Nucleus accumbens (tissue), 56 donors: ENCODE measurements at places on chromosomes 11 and 22.

- DNase-seq, result no peak
Measured at GRCh38 chr11:73473252-73473651, 97.1 kb downstream of the RELT start.

- DNase-seq, result no peak
Measured at GRCh38 chr11:35281169-35281688, 138.1 kb downstream of the SLC1A2 start.

DNA sequence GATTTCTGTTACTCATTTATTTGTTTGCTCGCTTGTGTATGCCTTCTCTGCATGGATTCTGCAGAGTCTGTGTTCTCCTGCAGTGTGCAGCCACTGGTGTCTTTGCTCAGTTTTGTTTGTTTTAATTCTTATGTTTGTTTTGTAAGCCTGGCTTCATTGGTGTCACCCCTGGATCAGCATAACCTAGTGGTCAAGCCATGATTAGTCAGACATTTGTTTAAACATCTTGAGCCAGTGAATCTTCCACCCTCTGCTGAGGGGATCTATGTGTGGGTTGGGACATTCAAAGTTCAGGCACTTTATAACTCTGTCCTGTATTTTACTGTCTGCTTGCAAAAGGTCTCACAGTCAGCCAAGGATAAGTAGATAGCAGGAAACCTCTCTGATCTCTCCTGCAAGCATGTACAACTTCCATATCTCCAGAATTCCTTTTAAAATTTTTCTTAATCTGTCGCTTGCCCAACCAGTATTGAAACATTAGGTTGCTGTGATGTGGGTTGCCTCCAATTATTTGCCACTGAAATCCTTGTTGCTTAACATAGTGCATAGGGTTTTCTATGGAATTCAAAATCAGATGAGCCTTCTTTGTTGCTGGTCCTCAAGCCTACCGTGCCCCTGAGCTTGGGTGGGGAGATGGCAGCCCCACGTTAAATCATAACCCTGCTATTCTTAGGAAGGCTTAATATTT lies 86.8 kb downstream of the KCNQ1OT1 start:
- no peak for DNase-seq

GRCh38 chr22:33985506-33985905 lies 65.2 kb upstream of the LARGE1 start:
- DNase-seq, result no peak

DNA sequence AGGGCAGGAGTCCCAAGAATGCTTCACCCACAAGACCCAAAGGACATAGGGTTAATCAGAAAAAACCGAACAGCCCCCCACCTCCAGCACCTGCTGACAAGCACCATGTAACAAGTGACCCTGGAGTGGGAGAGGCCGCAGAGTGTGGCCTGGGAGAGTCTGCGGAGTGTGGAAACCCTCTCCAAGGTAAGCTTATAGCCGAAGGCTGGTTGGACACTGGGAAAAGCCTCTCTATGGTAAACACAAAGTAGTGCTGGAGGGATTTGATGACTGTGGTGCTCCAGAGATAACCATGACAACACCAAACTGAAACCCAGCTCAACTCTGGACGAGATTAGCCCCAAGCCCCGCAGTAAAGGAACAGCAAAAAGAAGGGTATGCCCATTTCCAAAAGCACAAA lies 19.2 kb downstream of the ASCL2 start:
- DNase-seq, result no peak

- no peak for DNase-seq
Measured at GRCh38 chr22:50488006-50488677, 1.5 kb downstream of the MIOX start.

DNA sequence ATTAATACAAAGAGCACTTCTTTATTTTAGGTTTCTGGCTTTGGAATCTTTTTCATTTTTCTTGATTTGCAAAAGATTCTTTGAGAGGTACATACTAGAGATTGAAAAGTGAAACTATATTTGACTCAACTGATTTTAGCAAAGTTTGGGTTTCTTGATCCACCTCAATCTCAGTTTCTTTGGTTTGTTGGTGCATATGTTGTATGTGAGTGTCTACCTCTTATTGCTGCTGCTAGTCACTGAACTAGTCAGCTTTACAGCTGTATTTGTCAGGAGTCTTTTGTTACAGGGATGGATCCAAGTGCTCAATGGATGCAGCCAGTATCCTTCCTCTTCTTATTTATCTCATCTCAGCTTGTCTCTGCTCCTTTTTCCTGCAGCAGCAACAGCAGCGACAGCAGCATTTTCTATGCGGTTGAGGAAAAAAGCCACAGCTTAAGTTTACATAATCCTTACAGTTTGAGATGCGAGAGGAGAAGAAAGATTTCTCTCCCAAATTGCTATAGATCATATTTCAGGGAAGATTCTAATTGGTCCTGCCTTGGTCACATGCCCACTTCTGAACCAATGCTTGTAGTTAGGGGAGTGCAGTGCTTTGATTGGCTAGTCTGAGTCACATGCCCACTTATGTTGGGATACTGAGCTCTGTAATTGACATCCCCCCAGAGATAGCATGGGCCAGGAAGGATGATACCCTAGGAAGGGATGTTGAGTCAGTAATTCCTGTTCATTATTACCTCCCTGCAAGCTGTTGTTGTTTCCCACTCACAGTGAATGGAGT lies 10.0 kb upstream of the ZNRF3 start:
- no peak for DNase-seq

DNA sequence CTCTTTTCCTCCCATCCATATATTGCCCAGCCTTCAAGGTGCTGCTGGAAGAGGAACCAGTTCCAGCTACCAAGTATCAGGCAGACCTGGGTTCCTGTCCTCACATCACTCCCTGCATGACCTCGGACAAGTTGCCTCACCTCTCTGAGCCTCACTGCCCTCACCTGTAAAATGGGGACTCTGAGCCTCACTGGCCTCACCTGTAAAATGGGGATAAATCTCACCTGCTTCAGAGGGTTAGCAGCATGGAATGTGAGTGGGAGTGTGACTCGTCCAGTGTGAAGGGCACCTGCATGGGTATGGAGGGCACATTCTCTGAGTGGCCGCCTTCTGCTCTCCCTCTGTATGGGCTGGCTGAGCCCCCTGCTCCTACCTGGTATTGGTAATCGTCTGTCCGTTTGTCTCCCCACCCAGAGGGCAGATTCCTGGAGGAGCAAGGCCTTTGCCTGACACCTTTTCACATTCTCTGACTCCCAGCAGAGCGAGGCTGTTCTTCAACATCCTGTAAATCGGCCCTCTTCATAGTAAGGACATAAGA lies 3.7 kb downstream of the GRIK4 start:
- no peak for DNase-seq

GRCh38 chr22:50280708-50281383 lies 10.7 kb upstream of the MAPK11 start:
- DNase-seq, result no peak

DNA sequence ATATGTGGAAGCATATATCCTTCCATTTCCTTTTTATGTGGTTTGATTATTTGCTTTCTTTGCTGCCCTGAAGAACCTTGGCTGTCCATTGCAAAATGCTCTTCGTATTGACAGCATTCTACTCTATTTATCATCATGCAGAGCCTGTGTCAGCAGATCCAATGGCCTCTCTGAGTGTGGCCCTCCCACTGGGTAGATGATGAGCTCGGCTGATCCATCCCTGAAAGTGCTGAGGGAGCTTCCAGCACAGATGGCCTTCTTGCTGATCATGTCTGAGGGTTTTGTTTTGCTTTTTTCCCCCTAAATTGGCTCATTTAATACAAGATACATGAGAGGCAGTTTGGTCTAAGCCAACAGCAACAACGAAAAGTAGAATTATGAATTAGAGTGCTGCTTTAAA lies 181.0 kb downstream of the GRIA4 start:
- DNase-seq, result no peak

DNA sequence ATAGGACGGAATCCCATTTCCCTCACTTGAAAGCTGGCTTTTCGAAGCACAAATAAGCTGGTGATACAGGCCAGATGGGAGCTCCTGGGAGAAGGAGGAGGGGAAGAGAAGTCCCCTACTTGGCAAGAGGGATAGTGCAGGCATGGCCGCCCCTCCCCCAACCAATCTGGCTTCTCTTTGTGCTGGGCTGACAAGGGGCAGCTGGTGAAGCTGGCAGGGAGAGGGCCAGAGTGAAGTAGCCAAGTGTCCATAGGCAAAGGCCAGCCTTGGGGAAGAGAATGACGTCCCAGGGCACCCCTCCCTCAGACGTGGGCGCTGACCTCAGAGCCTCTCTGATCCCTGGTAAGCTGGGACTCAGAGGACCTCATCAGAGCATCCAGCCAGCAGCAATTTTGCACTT lies 78.7 kb upstream of the GRAMD1B start:
- peak; percentile 65 for DNase-seq

GRCh38 chr11:79512706-79513469 lies 72.1 kb upstream of the TENM4 start:
- DNase-seq, result no peak

GRCh38 chr11:68377389-68377795 lies 65.0 kb downstream of the LRP5 start:
- DNase-seq, result no peak

DNA sequence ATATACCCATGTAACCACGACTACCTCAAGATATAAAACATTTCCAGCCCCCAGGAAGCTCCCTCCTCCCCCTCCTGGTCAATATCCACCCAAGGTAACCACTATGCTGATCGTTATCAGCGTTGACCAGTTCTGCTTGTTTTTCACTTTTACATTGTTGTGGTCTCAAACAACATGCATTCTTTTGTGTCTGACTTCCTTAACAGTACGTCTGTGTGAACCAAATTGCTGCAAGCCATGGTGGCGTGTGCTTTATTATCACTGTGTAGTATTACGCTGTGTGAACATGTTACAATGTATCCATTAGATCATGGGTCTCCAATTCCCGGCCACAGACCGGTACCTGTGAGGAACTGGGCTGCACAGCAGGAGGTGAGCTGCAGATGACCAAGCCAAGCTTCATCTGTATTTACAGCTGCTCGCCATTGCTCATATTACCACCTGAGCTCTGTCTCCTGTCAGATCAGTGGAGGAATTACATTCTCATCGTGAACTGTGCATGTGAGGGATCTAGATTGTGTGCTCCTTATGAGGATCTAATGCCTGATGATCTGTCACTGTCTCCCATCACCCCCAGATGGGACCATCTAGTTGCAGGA lies 15.5 kb upstream of the GRK3 start:
- no peak for DNase-seq

DNA sequence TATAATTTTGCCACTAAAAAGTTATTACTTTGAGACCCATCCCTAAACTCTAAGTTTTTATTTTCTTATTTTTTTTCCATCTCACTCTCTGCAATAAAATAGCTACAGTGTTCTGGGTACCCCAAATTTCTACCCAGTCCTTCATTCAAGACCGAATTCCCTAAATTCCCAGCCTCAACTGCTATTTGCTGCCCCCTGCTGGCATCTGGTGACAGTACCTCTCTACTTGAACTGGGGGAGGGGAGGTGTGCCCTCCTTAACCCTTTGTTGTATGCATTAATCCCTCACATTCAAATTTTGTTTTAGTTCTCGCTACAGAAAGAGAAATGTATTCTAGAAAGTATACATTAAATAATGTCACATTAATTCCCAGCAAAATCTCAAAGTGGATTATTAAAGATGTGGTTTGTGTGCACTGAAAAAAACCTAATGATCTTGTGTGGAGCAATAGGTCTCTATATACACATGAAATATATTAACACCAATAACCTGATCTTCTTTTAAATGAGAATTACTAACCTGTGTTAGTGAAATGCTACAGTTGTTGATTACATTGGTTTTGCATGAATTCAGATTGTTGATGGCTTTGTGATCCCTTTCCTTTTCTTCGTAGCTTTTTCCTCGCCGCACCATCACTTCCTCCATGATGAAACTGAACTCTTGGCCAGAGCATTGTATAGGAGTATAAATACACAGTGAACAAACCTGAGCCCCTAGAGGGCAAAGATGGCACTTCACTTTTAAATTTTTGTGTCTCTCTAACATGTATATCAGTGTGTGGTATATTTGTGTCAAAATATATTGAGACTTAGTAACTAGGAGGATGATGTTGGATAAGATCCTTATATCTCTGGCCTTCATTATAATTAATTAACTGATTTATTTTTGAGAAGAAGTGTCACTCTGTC lies 590.0 kb downstream of the METTL15 start:
- DNase-seq, result no peak
